Suppressor macrophage (primary cell): ENCODE measurements at places on chromosomes 4 and X.

DNA sequence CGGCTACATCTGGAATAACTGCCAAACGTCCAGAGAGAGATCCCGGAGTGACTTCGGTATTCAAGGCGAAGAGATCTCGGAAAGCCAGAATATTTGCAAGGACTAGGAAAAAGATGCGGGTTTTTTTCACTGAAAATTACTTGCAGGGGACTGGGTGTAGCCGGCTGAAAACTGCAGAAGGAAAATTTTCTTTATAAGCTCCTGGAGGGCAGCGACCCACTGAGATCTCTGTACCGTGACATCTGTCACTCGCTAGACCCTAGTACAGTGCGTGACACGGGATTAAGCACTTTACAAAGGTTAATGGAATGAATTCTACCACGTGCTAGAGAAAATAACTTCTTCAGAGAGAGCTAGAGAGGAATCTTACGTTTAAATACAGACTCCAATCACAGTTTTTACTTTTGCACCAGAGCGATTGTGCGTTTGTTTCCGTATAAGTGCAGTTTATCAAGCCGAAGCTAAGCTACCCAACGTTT is 1.1 kb upstream of the LCORL start:
- DNase-seq, result no peak

DNA sequence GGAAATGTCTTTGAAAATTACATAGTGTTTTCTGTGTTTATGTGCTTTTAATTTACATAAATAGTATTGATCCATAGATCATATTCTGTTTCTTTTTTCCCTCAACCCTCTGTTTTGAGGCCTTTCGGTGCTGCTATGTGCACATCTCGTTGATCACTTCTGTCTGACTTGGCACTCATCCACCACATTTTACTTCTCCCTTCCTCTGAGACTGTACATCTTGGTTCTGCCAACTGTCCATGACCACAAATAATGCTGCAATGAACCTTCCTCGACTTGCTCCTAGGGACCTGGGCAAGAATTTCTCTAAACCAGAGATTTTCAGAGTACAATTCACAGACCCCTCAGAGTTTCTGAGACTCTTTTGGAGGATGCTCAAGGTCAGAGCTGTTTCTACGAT is 74.4 kb downstream of the RTL5 start:
- DNase-seq, result peak; percentile 30

- no peak for DNase-seq
Measured at GRCh38 chr4:188819233-188819632, 680.0 kb downstream of the TRIML1 start.

- no peak for DNase-seq
Measured at GRCh38 chr4:149135062-149135461, 680.6 kb downstream of the IQCM start.

DNA sequence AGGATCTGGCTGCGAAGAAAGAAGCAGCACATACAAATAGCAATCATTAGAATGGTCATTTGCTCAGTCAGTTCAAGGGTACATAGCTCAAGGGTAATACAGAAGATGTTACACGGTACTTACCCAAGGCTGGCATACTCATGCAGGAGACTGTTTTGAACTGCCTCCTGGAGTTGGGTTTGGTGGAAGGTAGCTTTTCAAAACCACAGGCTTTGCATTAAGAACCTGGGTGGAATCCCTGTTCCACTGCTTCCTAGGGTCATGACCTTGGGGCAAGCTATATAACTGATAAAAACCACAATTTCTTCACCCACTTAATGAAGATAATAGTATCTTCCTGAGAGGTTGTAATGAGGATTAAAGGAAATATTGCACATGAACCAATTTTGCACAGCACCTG is 36.5 kb downstream of the TBC1D9 start:
- DNase-seq, result no peak

- DNase-seq, result no peak
Measured at GRCh38 chr4:41631523-41631922, 93.6 kb downstream of the LIMCH1 start.

GRCh38 chr4:88063634-88064296 is 56.3 kb downstream of the PKD2 start:
- DNase-seq, result no peak
